ENCODE measurements at places on chromosomes 1 and 21. TPM values are rescaled to one million over a fixed set of nuclear protein-coding genes. Genes with fewer than 3 reads are reported as not detected.

- no peak overlapping the region for H3K4me3 ChIP-seq
- no peak for DNase-seq
- H3K36me3 ChIP-seq, result no peaks in the 10 kb centered on the region
Observed at GRCh38 chr1:11187931-11188330, 1.2 kb upstream of the ANGPTL7 start.

- peaks cover 53% of the 10 kb centered on the region for H3K4me1 ChIP-seq
- H3K4me3 ChIP-seq, result no peak overlapping the region
- no peak for DNase-seq
- H3K36me3 ChIP-seq, result no peaks in the 10 kb centered on the region
Observed at GRCh38 chr1:51328926-51329325, 1.4 kb downstream of the TTC39A start.

- no peaks in the 10 kb centered on the region for H3K36me3 ChIP-seq
- no peaks in the 10 kb centered on the region for H3K4me1 ChIP-seq
- no peak overlapping the region for H3K4me3 ChIP-seq
- DNase-seq, result no peak
Observed at GRCh38 chr1:179589509-179589908, 2.1 kb upstream of the TDRD5 start.

GRCh38 chr1:98032958-98033357 is 112.1 kb upstream of the DPYD start:
- H3K36me3 ChIP-seq, result no peaks in the 10 kb centered on the region
- H3K4me3 ChIP-seq, result no peak overlapping the region
- H3K27ac ChIP-seq, result no peak overlapping the region
- no peaks in the 10 kb centered on the region for H3K27me3 ChIP-seq
- no peaks in the 10 kb centered on the region for H3K4me1 ChIP-seq
- DNase-seq, result no peak

- no peaks in the 10 kb centered on the region for H3K4me1 ChIP-seq
- no peaks in the 10 kb centered on the region for H3K36me3 ChIP-seq
- DNase-seq, result no peak
Observed at GRCh38 chr1:214989341-214989740, 93.2 kb upstream of the KCNK2 start.

Gene DR1
- total RNA-seq, result 73.8 TPM

Gene ABCA4
- 0.22 TPM for total RNA-seq

Gene OR10Z1
- total RNA-seq, result not detected

All from HCT116 (cell line).